Mesenteric fat pad (tissue), 1 donor: ENCODE measurements at places on chromosomes 4 and X.

- DNase-seq = no peak
These were observed 10.0 kb downstream of the ZFP42 start for GRCh38 chr4:188005561-188005960.

- no peak for DNase-seq
These were observed 617.7 kb upstream of the SMIM31 start for GRCh38 chr4:164136180-164136616.

GRCh38 chrX:8711401-8711800 is 20.5 kb downstream of the ANOS1 start:
- no peak for DNase-seq

DNA sequence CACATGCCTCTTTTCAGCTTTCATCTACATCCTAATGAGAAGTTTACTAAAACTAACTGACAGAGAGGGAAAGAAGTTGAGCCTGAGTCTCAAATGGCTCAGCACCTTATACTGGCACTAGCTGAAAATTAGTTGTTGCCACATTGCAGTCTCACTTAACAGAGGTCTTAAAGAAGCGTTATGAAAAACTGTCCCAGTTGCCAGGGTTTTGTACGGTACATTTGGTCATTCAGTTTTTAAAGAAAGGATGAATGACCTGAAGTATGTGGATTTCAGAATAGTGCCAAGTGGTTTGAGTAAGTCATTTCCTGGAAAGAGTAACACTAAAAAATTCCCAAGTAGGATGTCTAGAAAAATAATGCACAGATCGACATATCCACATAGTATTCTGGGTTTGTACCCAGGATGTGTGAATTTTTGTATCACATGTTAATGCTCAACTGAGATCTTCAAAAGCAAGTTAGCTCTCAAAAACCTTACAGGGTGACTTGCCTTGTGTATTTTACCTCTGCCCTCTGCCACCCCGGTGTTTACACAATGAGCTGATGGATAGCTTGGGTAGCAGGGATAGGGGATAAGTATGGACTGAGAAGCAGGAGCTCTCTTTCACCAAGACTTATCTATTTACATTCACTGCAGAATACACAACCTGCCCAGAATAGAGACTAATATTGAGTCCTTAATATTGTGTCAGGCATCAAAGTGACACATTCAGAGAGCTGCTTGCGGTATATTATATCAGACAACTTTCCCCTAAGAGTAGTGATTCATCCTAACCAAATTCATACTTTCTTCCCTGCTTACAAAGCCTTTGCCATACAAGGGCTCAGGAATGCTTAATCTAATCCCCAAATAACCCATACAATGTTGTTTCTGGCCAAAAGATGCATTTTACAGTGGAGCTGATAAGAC is 1075.7 kb upstream of the PABPC4L start:
- DNase-seq = no peak

- DNase-seq = no peak
These were observed 22.2 kb downstream of the KDR start for GRCh38 chr4:55103224-55103623.

DNA sequence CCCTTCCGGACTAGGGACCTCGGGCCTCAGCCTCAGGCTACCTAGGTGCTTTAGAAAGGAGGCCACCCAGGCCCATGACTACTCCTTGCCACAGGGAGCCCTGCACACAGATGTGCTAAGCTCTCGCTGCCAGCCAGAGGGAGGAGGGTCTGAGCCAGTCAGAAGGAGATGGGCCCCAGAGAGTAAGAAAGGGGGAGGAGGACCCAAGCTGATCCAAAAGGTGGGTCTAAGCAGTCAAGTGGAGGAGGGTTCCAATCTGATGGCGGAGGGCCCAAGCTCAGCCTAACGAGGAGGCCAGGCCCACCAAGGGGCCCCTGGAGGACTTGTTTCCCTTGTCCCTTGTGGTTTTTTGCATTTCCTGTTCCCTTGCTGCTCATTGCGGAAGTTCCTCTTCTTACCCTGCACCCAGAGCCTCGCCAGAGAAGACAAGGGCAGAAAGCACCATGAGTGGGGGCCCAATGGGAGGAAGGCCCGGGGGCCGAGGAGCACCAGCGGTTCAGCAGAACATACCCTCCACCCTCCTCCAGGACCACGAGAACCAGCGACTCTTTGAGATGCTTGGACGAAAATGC is at the start of gene WAS:
Gene WAS, plus strand, starts transcription at position 389 of the 572 bp plus-strand sequence. Its CDS starts 55 bp downstream, at position 444.
- no peak for DNase-seq

GRCh38 chrX:10259716-10260115 is 102.9 kb downstream of the CLCN4 start:
- DNase-seq = no peak

- no peak for DNase-seq
These were observed 633.1 kb downstream of the NLGN4X start for GRCh38 chrX:5595570-5595969.

GRCh38 chr4:2871911-2872310 is 28.3 kb downstream of the ADD1 start:
- DNase-seq = no peak

- no peak for DNase-seq
These were observed 36.2 kb downstream of the ARHGAP10 start for GRCh38 chr4:147768113-147768512.

DNA sequence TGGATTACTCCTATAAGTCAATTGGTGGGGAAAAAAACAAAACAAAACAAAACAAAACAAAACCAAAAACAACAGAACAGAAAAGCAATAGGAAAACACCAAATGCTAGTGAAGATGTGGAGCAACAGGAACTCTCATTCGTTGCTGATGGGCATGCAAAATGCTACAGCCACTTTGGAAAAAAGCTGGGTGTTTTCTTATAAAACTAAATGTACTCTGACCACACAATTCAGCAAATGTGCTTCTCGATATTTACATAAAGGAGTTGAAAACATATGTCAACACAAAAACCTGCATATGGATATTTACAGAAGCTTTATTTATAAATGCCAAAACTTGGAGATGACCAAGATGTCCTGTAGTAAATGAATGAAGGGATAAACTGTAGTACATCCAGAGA is 703.6 kb upstream of the FAM241A start:
- DNase-seq = no peak
